ENCODE measurements at places on chromosomes 16 and 17.

DNA sequence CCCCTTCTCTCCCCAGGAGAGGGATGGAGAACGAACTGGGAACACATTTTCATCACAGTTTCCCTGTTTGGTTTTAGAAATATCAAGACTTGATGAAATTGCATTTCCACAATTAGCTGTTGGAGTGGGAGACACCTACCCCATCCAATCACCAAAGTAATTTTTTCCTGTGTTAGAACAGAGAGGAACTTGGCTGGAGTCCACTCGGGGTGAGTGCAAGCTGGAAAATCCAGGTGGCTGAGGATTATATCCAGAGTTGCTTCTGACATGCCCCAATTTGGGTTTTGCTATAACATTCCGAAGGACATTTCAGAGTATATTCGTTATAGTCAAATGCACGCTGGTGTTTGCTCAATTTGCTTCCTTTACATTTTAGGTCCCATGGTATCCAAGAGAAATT lies 231.8 kb downstream of the C16orf95 start:
- DNase-seq = no peak

DNA sequence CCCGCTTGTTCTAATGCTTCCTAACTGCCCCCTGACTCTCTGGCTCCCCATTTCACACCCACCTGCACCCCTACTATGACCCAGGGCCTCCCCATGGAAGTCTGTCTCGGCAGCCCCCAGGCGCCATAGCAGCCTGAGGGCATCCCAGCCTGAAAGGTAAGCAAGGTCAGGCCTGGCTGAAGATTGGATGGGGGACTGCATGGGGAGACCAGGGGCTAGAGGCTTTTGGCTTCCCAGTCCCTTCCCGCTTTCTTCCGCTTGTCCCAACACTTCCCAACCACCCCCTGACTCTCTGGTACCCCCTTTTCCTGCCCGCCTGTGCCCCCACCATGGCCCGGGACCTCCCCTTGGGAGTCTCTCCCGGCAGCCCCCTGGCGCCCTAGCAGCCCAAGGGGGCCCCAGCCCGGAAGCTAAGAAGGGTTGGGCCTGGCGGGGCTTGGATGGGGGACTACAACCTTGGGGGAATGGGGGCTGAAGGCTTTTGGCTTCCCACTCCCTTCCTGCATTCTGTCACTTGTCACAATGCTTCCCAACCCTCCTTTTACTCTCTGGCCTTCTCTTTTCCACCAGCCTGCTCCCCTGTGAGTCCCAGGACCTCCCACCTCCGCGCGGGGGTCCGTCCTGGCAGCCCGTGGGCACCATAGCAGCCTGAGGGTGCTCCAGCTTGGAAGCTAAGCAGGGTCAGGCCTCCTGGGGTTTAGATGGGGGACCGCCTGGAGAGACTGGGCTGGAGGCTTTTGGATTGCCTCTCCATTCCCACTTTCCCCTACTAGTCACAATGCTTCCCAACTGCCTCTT lies 2288.4 kb downstream of the TP53TG3F start:
- no peak for DNase-seq

GRCh38 chr17:17795296-17795695 lies 41.5 kb downstream of the SREBF1 start:
- no peak for DNase-seq

DNA sequence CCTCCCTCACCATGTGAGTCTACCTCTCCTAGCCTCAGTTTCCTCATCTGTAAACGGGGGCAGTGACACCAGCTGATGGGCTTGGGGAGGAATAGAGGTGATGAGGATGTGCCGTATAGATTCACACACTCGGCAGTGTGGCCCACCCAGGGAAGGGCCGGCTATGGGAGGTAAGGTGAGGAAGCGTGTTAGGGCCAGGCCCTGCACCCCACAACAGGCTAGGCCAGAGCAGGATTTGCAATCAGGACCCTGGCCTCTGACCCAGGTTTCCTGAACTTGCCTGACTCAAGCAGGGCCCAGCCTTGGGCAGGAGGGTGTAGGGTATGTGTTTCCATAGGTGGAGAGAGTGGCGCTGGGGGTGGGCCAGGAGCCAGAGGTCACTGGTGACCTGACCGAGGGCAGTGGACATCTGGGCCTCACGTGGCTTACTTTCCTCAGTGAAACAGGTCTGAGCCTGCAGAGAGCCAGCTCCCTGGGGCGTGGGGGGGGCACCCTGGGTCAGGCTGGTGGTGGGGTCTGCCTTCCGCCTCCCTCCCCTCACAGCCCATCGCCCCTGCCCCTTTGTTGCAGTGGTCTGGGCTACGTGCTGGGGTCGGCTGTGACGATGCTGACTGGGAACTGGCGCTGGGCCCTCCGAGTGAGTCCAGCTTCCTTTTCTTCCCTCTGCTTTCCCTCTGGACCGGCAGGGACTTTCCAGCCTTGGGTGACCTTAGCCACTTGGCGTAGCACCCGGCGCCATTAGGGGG lies 12.8 kb downstream of the SPNS3 start:
- no peak for DNase-seq

GRCh38 chr16:87017371-87018012 lies 299.7 kb downstream of the C16orf95 start:
- DNase-seq = peak; percentile 84

DNA sequence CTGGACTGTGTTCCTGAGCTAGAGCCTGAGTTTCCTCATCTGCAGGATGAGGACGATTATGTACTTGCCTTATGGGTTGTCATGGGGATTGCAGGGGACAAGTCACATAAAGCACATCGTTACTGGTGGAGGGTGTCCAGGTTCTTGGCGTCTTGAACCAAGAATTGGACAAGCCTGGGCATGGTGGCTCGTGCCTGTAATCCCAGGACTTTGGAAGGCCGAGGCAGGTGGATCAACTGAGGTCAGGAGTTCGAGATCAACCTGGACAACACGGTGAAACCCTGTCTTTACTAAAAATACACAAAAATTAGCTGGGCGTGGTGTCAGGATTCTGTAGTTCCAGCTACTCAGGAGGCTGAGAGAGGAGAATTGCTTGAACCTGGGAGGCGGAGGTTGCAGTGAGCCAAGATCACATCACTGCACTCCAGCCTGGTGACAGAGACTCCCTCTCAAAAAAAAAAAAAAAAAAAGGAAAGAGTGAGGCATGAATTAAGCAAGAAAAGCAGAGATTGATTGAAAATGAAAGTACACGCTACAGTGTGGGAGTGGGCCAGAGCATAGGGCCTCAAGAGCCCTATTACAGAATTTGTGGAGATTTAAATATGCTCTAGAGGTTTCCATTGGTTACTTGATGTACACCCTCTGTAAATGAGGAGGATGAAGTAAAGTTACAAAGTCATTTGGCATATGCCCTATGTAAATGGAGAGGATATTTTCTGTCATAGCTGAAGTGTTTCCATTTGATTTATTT lies 30.7 kb downstream of the ADGRG5 start:
- peak; percentile 17 for DNase-seq

DNA sequence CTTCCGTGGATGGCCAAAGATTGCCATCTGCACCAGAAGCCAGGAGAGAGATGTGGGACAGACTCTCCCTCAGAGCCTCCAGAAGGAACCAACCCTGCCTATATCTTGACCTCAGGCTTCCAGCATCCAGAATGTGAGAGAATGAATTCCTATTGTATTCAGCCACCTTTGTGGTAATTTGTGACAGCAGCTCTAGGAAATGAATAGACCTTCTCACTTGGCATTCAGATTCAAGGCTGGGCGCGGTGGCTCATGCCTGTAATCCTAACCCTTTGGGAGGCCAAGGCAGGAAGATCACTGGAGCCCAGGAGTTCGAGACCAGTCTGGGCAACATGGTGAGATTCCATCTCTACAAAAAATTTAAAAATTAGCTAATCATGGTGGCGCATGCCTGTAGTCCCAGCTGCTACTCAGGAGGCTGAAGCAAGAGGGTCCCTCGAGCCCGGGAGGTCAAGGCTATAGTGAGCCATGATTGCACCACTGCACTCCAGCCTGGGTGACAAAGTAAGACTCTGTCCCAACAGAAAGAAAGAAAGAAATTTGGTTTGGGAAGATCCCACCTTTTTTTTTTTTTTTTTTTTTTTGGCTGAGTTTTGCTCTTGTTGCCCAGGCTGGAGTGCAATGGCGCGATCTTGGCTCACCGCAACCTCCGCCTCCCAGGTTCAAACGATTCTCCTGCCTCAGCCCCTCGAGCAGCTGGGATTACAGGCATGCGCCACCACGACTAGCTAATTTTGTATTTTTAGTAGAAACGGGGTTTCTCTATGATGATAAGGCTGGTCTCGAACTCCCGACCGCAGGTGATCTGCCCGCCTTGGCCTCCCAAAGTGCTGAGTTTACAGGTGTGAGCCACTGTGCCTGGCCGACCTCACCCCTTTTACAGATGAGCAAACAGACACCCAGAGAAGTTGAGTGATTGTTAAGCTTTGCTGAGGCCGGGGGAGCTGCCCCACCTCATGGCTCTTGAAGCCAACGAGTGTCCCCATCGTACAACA lies 4.3 kb upstream of the CPSF4L start:
- DNase-seq = no peak

- no peak for DNase-seq
Measured at GRCh38 chr17:66830451-66830850, 4.5 kb upstream of the CACNG5 start.
